ENCODE measurements at places on chromosomes 2 and 18.

- DNase-seq: no peak
These were observed 21.9 kb downstream of the PPP3R1 start for GRCh38 chr2:68230241-68231060.

- no peak for DNase-seq
These were observed 106.4 kb upstream of the UGP2 start for GRCh38 chr2:63735263-63735662.

- DNase-seq: no peak
These were observed 226.4 kb upstream of the SALL3 start for GRCh38 chr18:78753240-78753639.

DNA sequence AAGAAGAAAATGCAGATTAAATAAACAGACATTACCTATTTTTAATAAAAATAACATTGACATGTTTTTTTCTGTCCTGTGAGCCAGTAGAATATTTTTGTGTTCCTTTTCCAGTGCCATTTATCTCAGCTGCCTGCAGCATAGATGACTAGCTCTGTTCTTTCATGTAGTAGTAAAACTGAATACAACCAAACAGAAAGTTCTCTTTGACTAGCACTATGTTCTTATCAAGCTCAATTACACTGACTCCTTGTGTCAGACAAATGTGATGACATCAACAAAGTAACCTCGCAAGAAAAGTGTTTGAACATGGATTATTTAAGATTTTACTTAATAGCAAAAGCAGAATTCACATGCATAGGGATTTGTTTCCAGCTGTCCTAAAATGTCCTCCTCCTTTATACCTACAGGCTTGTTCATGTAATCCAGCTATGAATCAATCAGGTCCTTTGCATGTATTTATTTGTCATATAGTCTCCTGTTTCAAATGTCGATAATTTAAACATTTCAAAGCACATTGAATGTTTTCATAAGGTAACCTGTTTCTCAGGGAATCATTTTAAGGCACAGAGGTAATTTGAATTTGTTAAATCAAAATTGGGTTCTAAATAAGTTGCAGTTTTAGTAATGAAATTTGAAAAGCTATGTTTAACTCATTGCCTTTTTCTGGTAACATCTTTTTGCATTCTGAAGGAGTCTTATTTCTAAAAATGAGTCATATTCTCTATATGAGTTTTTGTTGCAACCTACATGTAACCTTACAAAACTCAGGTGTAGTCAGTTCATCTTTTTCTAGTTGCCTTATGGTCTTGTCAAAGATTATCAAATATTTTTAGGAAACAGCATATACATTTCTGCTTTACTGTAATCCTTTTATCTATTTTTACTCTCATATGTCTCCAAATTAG lies 215.3 kb upstream of the GULP1 start:
- no peak for DNase-seq

DNA sequence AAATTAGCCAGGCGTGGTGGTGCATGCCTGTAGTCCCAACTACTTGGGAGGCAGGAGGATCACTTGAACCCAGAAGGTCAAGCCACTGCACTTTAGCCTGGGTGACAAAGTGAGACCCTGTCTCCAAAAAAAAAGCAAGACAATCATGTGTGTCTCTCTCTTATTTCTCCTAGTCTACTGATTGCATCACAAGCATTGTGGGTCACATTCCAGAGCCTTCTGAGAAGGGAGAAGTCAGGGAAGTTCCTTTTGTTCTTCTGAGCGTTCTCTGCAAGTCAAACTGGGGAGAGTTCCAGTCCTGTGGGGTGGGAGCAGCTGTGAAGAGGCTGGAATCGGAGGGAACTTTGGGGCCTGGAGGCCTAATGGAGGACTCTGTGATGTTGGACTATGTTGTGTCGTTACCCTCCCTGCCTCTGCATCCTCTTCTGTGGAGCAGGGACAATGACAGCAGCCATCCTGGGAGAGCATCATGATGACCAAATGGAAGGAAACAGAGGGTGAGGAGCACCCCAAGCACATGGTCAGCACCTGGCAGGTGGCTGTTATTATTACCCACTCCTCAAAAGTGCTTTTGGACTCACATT lies 115.4 kb downstream of the MRO start:
- DNase-seq: no peak

- DNase-seq: no peak
These were observed 886.0 kb upstream of the CDH2 start for GRCh38 chr18:29062921-29063320.

DNA sequence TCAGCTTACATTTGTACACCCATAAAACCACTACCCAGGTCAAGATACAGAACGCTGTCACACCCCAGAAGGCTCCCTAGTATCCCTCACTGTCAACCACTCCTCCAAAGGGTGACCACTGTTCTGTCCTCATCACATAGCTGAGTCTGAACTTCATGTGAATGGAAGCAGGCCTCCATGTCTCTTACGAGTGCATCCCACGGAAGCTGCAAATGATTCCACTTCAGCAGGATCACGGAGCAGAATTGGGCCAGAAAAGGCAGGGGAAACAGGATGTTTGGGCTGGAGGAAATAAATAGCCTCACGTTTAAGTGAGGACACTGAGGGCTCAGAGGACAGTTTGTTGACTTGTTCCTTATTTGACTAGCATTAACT lies 38.4 kb downstream of the LBH start:
- no peak for DNase-seq

DNA sequence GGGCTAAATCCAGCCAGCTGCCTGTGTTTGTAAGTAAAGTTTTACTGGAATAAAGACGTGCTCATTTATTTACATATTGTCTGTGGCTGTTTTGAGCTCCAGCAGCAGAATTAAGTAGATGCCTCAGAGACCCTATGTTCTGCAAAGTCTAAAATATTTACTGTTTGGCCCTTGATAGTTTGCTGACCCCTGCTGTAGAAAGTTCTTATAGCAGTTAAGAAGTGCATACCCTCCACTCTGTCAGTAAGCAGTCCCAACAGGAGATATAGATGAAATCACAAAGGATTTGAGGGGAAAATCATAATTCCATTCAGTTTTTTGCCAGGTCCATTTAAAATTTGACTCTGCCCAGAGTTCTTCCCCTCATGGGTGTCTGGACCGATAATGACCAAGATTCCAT lies 50.1 kb upstream of the ITM2C start:
- no peak for DNase-seq

All from SW 1271 (cell line).